HuH-7.5 (cell line): ENCODE measurements at places on chromosomes 2 and 18.

- no peak for DNase-seq
Observed at GRCh38 chr2:163771596-163771995, 35.8 kb upstream of the FIGN start.

GRCh38 chr2:212538305-212539071, at the start of gene ERBB4:
Gene ERBB4 (minus strand): TSS chr2:212538802. CDS start chr2:212538530, 272 bp downstream.
- DNase-seq = no peak

GRCh38 chr2:40360652-40361051, 91.2 kb downstream of the SLC8A1 start:
- no peak for DNase-seq

- DNase-seq = no peak
Observed at GRCh38 chr2:27790796-27791195, 19.3 kb downstream of the MRPL33 start.

DNA sequence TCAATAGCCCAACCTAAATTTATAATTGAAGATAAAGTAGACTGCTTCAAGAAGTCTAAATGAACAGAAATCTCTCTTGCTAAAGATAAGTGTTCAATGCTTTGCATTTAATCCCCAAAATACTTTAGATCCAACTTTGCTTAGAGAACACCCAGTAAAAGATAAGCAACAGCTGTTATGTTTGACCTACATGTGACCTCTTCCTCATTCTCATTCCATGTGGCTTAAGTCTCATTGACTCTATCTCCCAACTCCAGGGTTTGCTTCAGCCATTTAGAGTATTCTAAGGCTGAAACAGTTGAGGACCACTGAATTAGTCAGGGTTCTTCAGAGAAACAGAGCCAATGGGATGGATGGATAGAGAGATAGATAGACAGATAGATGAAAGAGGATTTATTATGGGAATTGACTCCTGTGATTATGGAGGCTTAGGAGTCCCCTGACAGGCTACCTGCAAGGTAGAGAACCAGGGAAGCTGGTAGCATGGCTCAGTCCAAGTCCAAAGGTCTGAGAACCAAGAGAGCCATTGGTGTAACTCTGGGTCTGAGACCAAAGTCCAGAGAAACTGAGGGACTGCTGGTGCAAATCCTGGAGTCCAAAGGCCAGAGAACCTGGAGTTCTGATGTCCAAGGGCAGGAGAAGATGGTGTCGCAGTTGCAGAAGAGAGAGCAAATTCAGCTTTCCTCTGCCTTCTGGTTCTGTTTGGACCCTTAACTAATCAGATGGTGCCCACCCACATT, 32.1 kb downstream of the CRYGD start:
- no peak for DNase-seq

- DNase-seq = no peak
Observed at GRCh38 chr18:13611142-13611600, 115.2 kb downstream of the FAM210A start.

DNA sequence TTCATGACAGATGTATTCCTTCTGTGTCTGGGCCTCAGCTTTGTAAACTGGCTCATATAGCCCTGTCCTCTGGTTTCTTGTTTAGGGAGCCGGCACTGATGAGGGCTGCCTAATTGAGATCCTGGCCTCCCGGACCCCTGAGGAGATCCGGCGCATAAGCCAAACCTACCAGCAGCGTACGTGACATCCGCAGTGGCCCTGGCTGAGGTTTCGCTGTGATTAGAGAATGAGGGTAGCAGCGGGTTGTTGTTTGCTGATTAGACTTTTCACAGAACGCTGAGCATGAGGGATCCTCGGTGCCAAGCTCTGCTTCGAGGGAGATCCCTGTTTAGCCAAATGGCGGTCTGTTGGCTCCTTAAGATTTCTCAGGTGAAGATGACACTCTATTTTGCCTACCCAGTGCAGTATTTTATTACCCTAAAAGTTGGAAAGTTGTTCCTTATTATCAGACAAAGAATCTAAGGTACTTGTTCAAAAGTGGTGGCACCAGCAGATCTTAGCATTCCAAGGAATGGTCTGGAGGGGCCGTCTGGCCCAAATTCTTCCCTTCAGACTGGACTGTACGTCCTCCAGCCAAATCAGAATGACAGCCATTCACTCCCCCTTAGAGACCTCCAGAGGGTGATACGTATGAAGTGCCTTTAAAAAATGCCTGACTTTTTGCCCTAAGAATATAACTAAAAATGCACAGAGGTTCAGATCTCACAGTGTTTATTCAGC, 21.5 kb upstream of the GMCL1 start:
- no peak for DNase-seq

GRCh38 chr2:215888680-215889079, 124.7 kb downstream of the MREG start:
- DNase-seq = no peak

GRCh38 chr18:40944576-40944975, 1010.5 kb upstream of the PIK3C3 start:
- no peak for DNase-seq

GRCh38 chr2:12549641-12550040, 167.1 kb upstream of the TRIB2 start:
- no peak for DNase-seq

DNA sequence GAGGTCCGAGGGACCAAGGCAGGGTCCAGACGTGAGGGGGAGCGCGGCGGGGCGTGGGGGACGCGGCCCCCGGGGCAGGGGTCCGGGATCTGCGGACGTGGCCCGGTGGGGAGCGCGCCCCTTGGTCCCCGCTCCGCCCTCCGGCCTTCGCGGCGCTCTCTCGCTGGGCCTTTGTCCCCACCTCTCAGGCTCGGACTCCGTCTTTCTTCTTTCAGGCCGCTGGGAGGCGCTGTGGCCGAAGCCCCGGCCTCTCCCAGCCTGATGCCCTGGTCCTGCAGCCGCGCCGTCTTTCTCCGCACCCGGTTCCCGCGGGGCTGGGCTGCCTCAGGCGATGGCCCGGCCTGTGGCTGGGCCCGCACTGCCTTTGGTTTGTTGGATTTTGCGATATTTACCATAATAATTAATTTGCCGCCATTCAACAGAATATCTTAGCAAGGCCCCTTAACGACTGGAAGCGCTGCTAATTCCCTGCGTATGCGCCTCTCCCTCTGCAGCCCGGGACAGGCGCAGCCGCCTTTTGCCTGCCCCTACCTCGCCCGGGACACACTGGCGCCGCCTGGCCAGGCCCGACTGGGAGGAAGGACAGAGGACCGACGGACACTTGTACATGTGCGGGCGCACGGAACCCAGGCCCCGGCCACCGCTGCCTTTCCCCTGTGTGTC, 10.8 kb downstream of the SIX3 start:
- DNase-seq = peak; percentile 84

GRCh38 chr2:168550670-168551069, 94.6 kb downstream of the CERS6 start:
- DNase-seq = no peak

GRCh38 chr2:223729781-223730180, 107.6 kb downstream of the AP1S3 start:
- no peak for DNase-seq

GRCh38 chr18:2325308-2325849, 245.9 kb downstream of the METTL4 start:
- DNase-seq = no peak

DNA sequence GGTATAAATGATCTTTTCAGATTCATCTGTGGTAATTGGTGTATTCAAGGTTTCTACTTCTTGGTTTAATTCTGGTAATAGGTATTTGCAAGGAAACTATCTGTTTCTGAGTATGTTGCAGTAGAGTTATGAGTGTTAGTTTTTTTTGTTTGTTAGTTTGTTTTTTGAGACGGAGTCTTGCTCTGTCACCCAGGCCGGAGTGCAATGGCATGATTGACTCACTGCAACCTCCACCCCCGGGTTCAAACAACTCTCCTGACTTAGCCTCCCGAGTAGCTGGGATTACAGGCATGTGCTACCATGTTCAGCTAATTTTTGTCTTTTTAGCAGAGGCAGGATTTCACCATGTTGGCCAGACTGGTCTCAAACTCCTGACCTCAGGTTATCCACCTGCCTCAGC, 60.9 kb upstream of the IL1R2 start:
- no peak for DNase-seq

DNA sequence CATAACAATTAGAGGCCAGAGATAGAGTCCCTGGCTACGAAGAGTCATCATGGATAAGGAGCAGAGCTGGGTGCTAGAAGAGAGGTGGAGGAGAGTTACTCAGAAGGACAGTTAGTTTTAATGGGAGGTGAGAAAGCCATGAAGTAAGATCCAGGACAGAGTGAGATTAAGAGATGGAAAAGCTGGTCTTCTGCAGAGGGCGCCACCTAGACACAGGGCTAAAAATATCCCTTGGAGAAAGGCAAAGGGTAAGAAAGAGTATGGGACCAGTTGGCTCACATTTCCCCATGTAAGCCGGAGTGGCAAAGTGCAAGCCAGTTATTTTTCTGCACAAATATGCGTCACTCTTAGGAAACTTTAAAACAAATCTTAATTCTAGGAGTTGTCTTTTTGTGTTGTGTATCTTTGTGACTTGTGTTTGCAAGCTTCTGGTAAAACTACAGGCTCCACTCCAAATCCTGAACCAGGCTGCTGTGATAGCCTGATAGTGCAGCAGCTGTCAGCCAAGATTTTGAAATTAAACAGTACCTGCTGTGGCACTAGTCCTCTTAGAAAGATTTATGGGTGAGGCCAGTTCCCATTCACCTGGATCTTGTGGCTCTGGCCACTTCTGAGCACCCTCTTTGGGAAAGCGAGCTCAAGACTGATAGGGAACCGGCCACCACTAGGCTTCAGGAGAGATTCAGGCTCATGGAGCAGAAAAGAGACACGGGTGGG, 204.2 kb downstream of the TPGS2 start:
- no peak for DNase-seq

GRCh38 chr2:43611987-43612894, 16.4 kb upstream of the THADA start:
- peak; percentile 5 for DNase-seq

- DNase-seq = peak; percentile 14
Observed at GRCh38 chr2:138827426-138828054, 47.4 kb upstream of the NXPH2 start.

- DNase-seq = no peak
Observed at GRCh38 chr2:37323781-37324535, 675 bp downstream of the PRKD3 start.

DNA sequence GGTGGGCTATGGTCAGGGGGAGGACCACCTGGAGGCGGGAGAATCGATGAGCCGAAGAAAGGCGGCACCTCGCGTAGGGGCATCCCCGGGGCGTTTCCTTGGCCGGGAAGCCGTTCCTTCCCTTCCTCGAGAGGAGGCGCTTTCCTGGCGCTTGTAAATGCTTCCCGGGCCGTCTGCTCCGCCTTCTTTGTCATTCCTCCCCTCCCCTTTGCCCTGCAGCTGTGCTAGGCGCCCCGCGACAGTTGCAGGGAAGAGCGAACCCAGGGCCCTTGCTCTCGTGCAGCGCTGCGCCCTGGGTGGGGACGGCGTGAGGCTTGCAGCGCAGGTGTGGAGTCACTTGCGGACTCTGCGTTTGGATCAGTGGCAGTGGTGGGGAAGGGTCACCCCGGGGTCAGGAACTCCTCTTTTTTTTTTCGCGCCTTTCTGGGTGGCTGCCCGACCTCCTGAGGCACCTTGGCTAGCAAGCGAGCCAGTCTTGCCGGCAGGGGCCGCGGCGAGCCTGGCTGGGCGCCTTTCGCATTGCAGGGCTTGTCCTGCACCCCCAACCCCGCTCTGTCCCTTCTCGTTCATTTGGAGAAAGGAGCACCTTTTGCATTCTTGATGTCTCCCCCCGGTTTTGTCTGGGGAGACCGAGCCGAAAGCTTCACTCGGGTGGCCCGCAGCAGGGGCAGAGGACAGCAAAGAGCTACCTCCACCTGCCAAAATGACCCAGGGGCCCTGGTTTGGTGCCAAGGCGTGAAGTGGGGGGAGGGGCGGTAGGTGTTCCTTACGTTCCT, 858 bp downstream of the KCNS3 start:
- DNase-seq = peak; percentile 57

- no peak for DNase-seq
Observed at GRCh38 chr18:7953095-7953958, 386.2 kb downstream of the PTPRM start.

DNA sequence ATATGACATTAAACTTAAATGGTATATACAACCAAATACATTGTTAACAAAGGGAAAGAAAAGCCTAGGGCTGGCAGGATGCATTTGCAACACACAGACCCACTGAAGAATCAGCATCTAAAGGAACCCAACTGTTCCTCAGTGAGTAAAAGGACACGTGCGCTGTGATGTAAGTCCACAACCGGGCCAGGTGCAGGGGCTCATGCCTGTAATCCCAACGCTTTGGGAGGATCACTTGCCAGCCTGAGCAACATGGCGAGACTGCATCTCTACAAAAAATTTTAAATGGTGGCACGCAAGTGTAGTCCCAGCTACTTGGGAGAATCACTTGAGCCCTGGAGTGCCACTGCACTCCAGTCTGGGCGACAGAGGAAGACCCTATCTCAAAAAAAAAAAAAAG, 3.9 kb downstream of the DTNB start:
- DNase-seq = no peak

GRCh38 chr2:132871831-132872230, 201.8 kb upstream of the LYPD1 start:
- DNase-seq = no peak

DNA sequence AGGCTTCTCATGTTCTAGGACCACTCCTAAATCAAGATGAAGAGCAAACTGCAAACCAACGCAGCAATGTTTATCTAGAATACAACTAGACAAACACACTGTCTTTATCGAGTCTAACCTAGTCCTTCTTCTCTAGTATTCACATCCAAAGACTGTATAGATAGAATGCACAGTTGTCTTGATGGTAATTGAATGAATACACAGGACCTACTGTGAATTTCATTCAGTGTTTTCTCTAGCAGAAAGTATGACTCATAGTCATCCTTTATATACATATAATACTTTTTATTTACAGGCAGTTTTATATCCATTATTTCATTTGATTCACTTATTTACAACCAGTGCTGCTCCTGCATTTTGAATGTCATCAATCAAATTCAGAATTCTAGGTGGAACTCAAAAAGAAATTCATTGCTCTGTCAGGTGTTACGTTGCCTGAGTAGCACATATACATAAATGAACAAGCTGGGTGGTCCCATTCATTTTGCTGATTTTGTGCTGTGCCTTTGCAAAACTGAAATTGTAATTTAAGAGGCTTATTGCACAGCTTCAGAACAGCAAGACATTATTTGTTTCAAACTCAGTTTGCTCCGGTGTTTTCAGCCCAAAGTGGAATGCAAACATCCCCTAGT, 374.8 kb downstream of the EPHA4 start:
- no peak for DNase-seq

- no peak for DNase-seq
Observed at GRCh38 chr2:158056875-158057274, 44.8 kb upstream of the UPP2 start.

- no peak for DNase-seq
Observed at GRCh38 chr2:239576784-239577685, 176.2 kb upstream of the HDAC4 start.

- DNase-seq = no peak
Observed at GRCh38 chr2:230230087-230230486, 4.6 kb downstream of the SP140 start.

DNA sequence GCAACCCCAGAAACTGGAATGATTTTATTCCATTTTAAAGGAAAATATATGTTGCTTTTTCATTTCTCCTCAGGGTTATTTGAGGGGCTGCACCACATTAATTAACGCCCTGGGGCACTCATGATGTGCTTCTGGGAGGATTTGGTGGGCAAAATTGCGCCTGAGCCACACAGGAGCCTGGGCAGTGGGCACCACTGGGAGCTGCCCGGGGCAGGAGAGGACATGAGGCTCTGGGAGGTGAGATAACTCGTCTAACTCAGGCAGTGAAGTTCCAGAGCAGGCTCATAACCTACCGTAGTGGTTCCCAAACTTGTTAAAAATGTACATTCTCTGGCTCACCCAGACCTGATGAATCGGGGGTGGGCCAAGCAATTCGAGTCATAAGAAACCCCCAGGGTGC, 68.3 kb downstream of the EDAR start:
- no peak for DNase-seq
